Adrenal gland (tissue), 19 donors: ENCODE measurements at places on chromosomes 3 and 15. TPM values are rescaled to one million over a fixed set of nuclear protein-coding genes. Genes with fewer than 3 reads are reported as not detected.

DNA sequence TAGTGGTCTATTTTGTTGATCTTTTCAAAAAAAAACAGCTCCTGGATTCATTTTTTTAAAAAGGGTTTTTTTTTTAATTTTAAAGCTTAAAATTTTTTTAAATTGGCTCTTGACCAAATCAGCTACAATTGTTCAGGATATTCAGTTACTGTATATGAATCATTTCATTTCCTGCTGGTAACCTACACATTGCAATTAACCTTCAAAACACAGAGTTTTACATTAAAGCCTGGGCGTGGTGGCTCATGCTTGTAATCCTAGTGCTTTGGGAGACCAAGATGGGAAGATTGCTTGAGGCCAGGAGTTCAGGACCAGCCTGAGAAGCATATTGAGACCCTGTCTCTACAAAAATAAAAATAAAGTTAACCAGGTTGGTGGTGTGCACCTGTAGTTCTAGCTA lies 163.4 kb downstream of the ALDH1A2 start:
- DNase-seq, result no peak

DNA sequence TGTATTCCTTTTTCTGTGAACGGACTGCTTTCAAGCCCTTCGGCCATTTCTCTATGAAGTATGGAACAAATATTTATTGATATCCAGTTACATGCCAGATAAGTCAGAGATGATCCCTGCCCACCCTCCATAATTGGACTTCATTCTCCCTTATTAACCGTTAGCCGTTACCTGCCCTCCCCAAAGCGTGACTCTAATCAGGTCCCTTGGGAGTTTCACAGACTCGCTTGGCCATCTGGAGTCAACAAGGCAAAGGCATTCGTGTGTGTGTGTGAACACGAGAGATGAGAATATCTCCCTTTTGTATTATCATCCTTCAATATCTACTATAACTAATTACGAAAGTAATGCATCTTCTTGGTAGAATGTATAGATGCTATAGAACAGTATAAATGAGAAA lies 314.5 kb downstream of the TLE3 start:
- DNase-seq, result no peak

DNA sequence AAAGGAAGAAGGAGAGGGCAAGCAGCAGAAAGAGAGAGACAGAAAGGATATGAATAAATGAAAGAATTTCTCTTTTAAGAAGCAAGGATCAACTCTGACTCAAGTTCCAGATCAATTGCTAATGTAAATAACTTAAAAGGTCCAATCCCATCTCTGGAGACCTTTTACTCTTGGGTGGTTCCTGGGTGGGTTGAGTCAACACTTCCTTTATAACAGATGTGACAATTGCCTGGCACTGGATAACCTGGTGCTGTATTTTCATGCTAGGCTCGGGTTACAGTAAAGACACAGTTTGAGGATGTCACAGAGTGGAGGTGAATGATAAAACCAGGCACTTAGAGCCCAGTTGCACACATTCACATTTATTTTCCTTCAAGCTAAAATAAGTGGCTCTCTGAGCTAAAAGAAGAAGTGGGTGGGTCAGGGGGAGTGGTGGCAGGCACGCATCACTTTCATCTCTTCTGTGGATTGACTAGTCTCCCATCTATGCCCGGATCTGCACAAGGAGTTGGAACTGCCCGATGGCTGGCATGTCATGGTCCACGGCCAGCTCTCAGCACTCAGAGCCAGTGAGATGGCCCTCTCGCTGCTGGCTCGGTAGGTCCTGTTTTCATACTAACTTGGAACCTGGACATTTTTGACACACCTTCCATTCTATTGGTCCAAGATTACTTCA lies 465.8 kb downstream of the FOXP1 start:
- DNase-seq, result no peak

DNA sequence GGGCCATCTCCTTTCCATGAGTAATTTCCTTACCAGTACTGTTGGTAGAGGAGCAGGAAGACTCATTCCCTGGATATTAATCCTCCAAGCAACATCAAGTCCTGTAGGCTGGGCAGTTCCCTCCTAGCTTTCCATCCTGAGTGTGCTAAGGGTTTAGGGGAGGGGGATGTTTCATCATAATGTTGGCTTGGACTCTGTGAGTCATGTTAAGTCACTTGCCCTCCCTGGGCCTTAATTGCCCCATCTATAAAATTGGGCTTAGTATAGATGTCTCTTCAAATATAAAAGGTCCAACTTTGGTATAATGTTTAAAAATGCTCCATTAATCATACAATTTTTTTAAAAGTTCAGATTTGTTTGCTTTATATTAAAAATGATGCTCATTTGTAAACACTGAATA lies 52.7 kb downstream of the TLE3 start:
- DNase-seq, result no peak

DNA sequence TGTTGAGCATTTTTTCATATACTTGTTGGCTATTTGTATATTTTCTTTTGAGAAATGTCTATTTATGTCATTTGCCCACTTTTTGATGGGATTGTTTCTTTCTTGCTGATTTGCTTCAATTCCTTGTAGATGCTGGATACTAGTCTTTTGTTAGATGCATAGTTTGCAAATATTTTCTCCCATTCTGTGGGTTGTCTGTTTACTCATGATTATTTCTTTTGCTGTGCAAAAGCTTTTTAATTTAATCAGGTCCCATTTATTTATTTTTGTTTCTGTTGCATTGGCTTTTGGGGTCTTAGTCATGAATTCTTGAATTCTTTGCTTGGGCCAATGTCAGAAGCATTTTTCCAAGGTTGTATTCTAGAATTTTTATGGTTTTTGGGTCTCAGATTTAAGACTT lies 251.7 kb downstream of the WNT5A start:
- no peak for DNase-seq

DNA sequence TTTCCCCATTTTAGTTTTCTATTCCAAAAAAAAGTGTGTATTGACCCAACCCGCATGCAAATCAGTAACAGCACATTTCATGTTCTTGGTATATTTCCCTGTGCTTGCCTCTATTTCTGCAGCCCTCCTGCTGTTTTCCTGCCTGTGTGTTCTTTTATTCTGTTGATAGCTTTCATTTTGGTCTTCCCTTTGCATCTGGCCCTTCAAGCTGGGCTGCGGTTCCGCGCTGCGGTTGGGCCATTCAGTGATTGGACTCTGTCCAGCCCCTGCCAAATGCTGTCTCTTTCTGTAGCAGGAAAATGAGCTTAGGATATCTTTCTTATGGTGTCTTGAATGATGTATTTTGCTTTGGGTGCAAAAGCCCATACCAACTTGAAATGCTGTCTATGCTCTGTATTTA lies 49.9 kb downstream of the ZNF621 start:
- no peak for DNase-seq

DNA sequence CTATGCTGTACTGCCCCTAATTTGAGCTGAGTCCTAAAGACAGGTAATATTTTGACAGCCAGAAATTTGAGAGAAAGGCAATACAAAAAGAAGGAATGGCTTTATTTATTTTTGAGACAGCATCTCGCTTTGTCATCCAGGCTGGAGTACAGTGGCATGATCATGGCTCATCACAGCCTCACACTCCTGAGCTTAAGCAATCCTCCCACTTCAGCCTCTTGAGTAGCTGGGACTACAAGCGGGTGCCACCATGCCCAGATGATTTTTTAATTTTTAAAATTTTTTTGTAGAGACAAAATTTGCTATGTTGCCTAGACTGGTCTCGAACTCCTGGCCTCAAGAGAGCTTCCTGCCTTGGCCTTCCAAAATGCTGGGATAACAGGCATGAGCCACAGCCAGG lies 77.4 kb upstream of the SLC4A7 start:
- DNase-seq, result no peak

DNA sequence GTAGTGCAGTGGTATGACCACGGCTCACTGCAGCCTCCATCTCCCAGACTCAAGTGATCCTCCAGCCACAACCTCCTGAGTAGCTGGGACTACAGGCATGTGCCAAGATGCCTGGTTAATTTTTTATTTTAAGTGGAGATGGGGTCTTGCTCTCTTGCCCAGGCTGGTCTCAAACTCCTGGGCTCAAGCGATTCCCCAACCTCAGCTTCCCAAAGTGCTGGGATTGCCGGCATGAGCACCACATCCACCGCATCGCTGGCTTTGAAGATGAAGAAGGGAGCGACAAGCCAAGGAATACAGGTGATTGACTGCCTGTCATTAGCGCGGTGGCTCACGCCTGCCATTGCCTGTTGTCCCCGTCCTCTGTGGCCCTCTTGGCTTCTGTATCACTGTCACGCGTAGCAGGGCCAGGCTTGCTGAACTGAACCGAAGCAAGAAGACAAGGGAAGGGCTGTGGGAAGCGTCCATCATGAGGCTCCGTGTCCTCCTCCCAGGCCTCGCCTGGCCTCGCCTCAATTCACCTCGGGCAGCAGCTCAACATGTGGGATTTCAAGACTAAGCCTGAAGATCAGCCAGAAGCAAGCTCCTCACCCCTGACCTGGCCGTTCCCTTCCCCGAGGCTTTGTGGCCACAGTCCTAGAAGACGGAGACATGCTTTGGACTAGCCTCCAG lies 46.4 kb upstream of the TFRC start:
- no peak for DNase-seq

GRCh38 chr15:88243895-88244787 lies 12.4 kb downstream of the NTRK3 start:
- no peak for DNase-seq

DNA sequence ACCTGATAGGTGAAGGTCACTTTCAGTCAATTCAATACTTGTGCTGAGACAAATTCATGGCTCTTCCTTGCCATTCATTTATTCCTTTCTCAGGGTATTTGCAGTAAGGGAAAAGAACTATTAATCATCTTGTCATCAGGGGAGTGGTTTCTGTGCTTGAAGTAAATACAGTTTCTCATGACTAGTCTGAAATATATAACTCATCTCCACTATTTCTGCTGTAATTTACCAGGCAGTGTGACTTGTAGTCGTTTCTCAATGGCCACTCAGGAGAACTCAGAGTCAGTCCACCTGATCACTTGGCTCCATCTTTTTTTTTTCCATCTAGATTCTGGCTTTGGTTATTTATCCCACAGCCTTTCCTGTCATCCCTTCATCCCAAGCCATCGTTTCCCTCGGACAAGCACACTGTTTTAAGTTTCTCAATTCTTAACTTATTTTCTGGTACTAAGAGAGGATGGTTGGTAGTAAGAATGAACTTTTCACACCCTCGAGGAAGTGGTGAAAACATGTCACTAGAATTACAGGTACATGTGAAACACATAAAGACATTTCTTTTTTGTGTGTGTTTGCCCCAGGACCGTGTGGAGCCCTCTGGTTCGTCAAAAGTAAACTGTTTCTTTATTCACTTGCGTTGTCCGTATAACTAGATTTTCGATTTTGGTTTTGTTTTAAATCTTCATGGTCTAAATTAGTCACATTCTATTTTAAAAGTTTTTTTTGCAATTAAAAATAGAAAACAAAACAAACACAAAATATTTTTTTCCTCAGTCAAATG lies 620.2 kb downstream of the ZBBX start:
- no peak for DNase-seq

- DNase-seq, result no peak
Observed at GRCh38 chr15:63888146-63888545, 54.4 kb upstream of the HERC1 start.

DNA sequence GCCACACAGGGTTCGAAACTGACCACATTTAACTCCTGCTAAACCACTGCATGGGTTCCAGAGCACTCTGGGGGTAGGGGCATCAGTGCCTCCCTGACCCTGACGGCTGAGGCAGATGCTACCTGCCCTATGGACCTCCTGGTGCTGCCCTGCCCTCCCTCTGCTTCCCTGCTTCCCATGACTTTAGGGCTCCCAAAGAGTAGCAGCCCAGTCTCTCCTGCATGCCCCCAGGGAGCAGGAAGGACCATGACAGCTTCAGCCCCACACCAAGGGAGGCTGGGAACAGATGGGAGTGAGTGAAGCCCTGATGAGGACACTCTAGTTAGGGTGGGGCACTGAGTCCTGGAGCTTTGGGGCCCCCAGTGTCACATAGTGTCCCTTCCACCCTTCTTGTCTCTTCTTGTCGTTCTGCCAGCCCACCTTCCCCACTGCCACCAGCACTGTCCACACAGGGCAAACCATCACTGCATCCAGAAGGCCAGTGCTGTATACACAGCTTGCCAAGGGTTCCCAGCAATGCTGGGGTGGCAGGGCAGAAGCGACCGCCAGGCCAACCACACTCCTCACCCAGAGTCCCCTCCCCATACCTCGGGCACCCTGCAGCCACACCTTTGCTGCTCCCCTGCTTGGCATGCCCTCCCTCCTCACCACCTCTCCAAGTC lies 31.0 kb downstream of the SRPRB start:
- DNase-seq, result no peak

DNA sequence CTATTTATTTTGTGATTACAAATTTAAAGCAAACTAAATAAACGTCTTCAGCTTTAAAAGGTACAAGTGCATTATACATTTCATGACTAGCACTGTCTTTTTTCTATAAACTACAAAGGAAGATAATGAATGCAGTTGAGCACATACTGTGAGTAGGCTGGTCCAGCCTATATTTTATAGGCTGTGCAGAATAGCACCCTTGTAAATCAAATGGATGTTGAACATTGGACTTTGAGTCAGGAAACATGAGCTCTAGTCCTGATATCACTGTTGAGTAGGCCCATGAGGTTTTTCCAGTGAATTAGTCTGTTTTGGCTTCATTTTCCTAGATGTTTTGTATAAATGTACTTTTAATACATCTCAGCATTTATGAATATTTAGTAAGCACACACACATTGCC lies 447.3 kb upstream of the KCNMB2 start:
- no peak for DNase-seq

DNA sequence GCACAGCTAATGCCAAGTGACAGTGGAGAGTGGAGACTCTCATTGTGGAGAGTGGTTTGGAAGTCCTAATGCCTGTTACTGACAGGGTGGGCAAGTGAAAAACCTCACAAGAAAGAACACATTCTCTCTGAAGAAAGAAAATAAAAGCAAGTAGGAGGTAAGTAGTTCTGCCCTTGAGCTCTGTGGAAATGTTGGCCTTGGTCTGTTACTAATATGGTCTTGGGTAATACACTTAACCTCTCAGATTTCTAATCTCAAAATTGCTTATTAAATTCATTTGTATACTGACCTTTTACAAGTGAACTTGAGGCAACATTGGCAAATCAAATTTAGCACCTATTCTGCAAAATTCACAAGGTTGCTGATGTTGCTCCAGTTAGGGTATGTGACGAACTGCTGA lies 291.6 kb upstream of the CBLB start:
- no peak for DNase-seq

- no peak for DNase-seq
Observed at GRCh38 chr3:108448593-108448992, 61.8 kb downstream of the MYH15 start.

DNA sequence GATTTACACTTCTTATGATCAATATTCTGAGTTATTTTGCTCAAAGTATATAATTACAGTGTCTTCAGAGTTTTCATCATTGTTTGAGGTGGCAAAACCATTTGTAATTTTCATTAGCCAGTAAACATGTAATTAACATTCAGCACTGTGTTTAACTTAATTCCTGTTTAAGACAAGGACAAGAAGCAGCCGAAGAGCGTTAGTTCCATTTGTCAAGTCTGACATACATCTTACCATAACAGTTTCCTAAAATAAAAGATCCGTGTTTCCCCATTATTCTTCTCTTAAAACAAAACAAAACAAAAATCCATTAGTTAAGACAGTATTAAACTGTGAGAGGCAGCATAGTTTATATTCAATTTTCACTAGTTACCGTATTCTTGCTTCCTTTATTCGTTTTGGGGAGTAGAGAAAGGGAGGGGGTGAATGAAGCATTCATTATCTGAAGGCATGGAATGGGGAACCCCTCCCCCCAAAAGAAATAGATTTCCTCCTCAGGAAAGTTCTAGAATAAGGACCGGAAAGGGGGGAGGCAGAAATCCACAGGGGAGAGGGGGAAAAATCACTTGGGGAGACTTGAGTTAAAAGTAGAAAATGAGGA lies 5.5 kb upstream of the NR2F2 start:
- no peak for DNase-seq

GRCh38 chr15:71758711-71759110 lies 51.6 kb upstream of the NR2E3 start:
- DNase-seq, result no peak

ROPN1 gene
- not detected for polyA plus RNA-seq

ATP8B4 gene
- polyA plus RNA-seq, result 2.7 TPM

SCAANT1 gene
- not detected for polyA plus RNA-seq
